ENCODE measurements at places on chromosomes 12 and 14. TPM values are rescaled to one million over a fixed set of nuclear protein-coding genes. Genes with fewer than 3 reads are reported as not detected.

The SYCP3 gene
- 0.91 TPM for total RNA-seq

The LIN7A gene
- not detected for total RNA-seq

The SELPLG gene
- total RNA-seq: 28.8 TPM

The ANKLE2 gene
- total RNA-seq: 117 TPM

The CRACR2A gene
- 33.5 TPM for total RNA-seq

The SMCO3 gene
- not detected for total RNA-seq

The OVCH1 gene
- total RNA-seq: not detected

The SERPINA1 gene
- total RNA-seq: 0.55 TPM

The B4GALNT1 gene
- total RNA-seq: 3.2 TPM

The FGD4 gene
- total RNA-seq: 0.44 TPM

The ZDHHC22 gene
- not detected for total RNA-seq

The HOXC6 gene
- not detected for total RNA-seq

The TEP1 gene
- total RNA-seq: 29.9 TPM

The SETD1B gene
- 23.4 TPM for total RNA-seq

The MYH6 gene
- total RNA-seq: not detected

The PZP gene
- not detected for total RNA-seq

The PLA2G1B gene
- total RNA-seq: not detected

The FKBP4 gene
- 196 TPM for total RNA-seq

The SLC25A21 gene
- total RNA-seq: not detected

The RFX4 gene
- total RNA-seq: not detected

The HVCN1 gene
- 30.8 TPM for total RNA-seq

The DHRS1 gene
- 7.8 TPM for total RNA-seq

The IFNG gene
- 502 TPM for total RNA-seq

The PROX2 gene
- total RNA-seq: 0.50 TPM

The GLIPR1L1 gene
- total RNA-seq: not detected

The AVPR1A gene
- total RNA-seq: not detected

The RNFT2 gene
- total RNA-seq: 15.7 TPM

The PRB2 gene
- not detected for total RNA-seq

The AICDA gene
- total RNA-seq: not detected

The TAMALIN gene
- total RNA-seq: 14.5 TPM

The RFLNA gene
- not detected for total RNA-seq

The MIA2 gene
- total RNA-seq: 19.2 TPM

The STON2 gene
- total RNA-seq: 0.32 TPM

The ENDOU gene
- not detected for total RNA-seq

The NXPH4 gene
- 0.40 TPM for total RNA-seq

The PRH1 gene
- total RNA-seq: 6.0 TPM

The ARHGAP9 gene
- 133 TPM for total RNA-seq

The DNM1L gene
- 66.9 TPM for total RNA-seq

The RHEBL1 gene
- total RNA-seq: 12.9 TPM

The FOXG1 gene
- not detected for total RNA-seq

The EVL gene
- 175 TPM for total RNA-seq

The LRCOL1 gene
- total RNA-seq: not detected

The DNAJC22 gene
- total RNA-seq: not detected

The SLCO1B3 gene
- not detected for total RNA-seq

The SLC25A47 gene
- total RNA-seq: not detected

The ASCL1 gene
- not detected for total RNA-seq

The EXOC3L4 gene
- total RNA-seq: not detected

The PAPLN gene
- total RNA-seq: 0.27 TPM

The AMIGO2 gene
- 18.3 TPM for total RNA-seq

The CD163L1 gene
- not detected for total RNA-seq

The CCDC196 gene
- total RNA-seq: not detected

The EML5 gene
- 3.8 TPM for total RNA-seq

The SMOC1 gene
- not detected for total RNA-seq

The TEX52 gene
- total RNA-seq: not detected

The WNT1 gene
- total RNA-seq: not detected

The ADAMTS20 gene
- not detected for total RNA-seq

The CFAP54 gene
- total RNA-seq: 0.40 TPM

The SPPL3 gene
- total RNA-seq: 31.0 TPM

The RIMBP2 gene
- total RNA-seq: not detected

The FAIM2 gene
- 0.23 TPM for total RNA-seq
